ENCODE measurements at places on chromosomes 7 and 10.

DNA sequence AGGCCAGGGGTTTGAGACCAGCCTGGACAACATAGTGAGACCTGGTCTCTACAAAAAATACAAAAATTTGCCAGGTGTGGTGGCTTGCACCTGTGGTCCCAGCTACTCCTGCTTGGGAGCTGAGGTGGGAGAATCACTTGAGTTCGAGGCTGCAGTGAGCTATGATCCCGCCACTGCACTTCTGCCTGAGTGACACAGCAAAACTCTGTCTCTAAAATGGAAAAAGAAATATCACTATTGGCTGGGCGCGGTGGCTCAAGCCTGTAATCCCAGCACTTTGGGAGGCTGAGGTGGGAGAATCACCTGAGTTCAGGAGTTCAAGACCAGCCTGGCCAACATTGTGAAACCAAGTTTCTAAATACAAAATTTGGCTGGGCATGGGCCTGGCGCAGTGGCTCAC is 44.9 kb upstream of the RASGEF1A start:
- no peak for DNase-seq

DNA sequence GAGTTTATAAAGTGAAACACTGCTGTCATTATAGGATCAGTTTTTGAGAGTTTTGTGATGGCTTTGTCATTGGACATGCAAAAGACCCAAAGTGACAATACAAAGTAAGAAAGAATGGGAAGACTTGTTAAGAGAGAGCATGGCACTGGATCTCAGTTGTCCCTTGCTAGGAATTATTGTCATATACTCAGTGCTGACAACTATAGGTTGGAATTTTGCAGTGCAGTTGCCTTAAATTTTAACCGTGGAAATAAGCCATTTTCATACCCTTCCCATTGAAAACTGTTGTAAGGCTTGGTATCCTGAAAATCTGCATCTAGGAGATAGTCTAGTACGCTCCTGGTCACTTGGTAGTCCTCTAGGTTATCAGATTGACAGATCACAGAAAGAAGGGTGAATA is 1156.7 kb downstream of the GATA3 start:
- no peak for DNase-seq

GRCh38 chr7:143288836-143289235 is 685 bp downstream of the CASP2 start:
- peak; percentile 16 for DNase-seq

- DNase-seq = no peak
These were observed 304.1 kb downstream of the AGMO start for GRCh38 chr7:15257689-15258088.

DNA sequence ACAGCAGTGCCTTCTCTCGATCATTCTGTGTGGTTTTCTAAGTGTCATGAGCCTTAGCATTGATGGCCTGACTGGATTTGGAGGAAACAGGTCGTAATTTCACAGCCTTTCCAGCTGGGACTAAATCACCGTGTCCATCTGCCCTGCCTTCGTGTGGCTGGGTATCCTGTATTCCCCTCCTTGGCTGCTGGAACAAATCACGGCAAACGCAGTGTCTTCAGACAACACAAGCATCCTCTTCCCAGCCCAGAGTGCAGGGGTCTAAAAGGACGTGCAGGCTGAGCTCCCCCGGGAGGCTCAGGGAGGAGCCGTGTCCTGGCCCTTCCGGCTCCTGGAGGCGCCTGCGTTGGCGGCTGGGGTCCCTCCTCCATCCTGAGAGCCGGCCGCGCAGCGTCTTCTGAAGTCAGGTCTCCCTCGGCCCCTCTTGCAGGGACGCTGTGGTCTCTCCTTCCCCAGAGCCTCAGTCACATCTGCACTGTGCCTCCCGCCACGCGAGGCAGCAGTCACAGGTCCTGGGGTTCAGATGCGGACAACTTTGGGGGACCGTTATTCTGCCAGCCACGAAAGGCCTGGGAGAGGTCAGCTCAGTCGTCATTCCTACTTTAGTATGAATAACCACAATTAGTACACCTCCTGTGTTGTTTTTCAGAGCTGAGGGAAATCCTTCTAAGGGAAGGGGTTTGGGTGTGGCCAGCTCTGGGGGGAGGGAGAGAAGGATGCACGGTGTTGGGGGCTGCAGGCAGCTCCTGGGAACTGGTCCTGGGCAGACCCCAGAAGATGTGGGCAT is 41.1 kb downstream of the FAM20C start:
- no peak for DNase-seq

DNA sequence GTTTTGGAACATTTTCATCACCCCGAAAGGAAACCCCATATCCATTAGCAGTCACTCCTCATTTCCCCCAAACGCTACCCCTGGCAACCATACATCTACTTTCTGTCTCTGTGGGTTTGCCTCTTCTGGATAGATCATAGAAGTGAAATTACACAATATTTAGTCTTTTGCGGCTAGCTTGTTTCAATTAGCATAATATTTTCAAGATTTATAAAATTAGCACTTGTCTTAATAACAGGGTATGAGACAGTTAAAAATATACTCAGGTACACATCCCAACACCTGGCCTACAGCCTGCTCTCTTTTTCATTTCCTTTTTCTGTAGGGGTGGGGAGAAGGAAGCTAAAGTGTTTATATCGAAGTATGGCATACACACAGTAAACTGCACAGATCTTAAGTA is 81.4 kb upstream of the LRGUK start:
- no peak for DNase-seq

DNA sequence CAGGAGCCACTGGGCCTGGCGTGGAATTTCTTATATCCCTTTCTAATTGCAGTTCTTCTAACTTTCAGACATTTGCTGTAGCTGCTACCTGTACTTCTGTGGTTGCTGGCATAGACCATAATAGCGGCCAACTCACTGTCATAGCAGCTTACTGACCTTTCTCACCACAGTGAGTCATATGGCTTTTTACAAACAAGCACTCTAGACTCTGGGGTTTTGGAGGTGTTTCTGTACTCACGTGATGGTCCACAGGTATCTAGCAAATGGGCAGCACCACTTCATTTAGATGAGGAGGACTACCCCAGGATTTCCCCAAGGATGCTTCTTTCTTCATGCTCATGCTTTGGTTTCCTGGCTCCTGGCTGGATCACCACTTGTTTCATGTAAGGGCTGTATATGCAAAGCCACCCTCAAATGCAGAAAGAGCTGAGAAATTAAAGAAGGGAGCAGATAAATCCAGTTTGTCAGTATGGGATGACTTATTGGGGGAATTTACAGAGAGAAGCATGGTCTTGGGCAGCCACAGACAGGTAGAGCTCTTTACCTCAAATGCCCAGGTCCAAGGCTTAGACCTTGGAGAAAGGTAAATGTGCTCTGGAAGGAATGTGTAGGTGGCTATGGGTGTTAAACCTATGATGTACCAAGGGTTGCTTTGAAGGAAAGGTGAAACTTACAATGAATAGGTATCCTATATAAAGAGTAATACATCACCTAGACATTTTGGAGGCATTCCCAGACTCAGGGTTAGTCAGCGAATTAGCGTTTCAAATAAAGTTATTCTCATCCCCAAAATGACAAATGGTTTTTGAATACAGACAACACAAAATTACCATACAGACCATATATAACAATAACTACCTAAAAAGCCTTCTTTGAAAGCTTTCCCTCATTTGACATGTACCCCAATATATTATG is 15.9 kb upstream of the SLC25A16 start:
- peak; percentile 87 for DNase-seq

DNA sequence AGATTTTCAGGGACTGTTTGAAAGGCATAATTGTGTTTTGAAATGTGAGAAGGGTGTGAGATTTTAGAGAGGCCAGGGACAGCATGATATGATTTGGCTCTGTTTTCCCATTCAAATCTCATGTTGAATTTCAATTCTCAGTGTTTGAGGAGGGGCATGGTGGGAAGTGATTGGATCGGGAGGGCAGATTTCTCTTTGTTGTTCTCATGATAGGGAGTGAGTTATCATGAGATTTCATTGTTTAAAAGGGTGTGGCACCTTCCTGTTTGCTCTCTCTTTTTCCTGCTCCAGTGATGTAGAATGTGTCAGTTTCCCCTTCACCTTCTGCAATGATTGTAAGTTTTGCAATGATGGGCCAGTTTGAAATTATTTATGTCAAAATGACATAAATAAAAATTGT is 113.0 kb upstream of the PCDH15 start:
- no peak for DNase-seq

Measured in astrocyte (in vitro differentiated cells and primary cell).